ENCODE measurements at places on chromosomes 13 and 19.

- no peak for DNase-seq
Measured at GRCh38 chr13:36029166-36029565, 102.0 kb downstream of the DCLK1 start.

DNA sequence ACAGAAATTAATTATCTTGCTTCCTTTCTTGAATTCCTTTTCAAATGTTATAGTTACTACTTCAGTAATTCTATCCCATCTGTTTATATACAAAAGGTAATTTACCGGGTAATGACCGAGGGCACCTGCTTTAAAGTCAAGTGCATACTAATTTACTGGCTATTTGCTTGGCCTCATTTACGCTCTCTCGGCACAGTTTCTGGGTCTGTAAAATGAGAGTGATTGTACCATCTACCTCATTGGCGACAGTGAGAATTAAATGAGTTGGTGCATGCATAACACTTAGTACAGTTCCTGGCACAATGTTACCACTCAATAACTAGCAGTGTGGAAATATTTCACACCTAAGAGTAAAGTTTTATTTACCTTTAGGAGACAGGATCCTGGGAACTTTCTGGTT is 111.6 kb downstream of the GGACT start:
- DNase-seq = no peak

- no peak for DNase-seq
Measured at GRCh38 chr19:23255700-23256099, 5.5 kb upstream of the ZNF724 start.

GRCh38 chr13:21569686-21570085 is 34.3 kb downstream of the MICU2 start:
- DNase-seq = no peak

DNA sequence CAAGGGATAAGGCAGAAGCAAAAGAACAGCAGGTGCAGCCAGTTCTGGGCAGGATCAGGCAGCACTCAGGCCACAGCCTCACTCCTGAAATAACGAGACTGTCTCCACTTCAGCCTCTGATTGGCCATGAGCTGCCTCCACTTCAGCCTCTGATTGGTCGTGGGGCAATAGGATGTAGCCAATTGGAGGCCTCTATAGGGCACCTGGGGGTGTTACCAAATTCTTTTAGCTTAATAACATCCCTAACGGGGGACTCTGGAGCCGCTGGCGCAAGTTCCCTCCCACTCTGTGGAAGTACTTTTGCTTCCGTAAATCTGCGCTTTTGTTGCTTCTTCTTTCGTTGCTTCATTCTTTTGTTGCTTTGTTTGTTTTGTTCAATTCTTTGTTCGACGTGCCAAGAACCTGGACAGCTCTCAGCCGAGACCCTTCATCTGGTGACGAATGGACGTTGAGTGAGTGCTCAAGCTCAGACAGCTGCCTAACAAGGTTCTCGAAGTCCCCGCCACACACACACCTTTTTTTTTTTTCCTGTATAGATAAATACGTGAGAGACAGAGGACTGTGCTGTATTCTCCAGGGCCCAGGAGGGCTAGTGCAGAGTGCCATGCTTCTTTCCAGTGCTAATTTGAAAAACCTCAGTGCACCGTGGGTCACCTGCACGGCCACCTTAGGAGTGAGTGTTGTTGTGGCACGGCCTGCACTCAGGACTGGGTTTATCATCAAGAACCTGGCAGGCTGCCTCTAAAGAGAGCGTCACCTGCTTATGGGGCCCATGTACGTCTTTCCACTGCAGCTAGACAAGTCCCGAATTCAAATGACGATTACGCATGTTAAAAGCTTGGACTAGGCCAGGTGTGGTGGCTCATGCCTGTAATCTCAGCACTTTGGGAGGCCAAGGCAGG is 32.0 kb upstream of the TUBGCP3 start:
- peak; percentile 92 for DNase-seq

DNA sequence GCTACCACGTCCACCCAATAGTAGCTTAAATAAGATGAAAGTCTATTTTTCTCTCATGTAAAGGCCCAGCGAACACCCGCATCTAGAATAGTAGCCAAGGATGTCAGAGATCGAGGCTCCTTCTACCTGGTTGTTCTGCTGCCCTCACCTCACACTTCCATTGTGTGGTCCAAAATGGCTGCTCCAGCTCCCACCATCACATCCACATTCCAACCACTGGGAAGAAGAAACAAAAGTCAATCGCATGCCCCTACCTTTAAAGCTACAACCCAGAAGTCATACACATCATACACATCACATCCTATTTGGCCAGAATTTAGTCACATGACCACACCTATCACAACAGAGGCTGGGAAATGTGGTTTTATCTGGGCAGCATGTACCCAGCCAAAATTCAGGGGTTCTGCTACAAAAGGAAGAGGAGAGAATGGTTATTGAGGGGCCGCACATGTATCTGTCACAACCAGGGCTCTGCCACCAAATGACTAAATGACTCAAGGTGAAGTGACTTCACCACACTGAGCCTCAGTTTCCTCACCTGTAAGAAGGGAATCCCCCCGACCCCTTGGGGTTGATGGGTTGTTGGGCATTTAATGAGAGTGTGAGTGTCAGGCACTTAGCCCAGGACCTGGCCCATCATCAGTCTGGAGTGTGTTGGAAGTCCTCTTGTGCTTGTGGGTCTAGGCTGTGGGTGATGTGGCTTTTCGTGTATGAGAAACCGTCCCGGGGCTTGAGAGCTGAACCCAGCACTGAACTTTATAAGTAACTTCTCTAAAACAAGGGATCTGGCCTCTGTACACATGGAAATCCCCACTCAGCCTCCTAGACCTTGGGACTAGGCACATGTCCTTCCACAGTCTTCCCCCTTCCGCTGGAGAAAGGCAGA is 10.2 kb upstream of the CBLC start:
- DNase-seq = no peak

DNA sequence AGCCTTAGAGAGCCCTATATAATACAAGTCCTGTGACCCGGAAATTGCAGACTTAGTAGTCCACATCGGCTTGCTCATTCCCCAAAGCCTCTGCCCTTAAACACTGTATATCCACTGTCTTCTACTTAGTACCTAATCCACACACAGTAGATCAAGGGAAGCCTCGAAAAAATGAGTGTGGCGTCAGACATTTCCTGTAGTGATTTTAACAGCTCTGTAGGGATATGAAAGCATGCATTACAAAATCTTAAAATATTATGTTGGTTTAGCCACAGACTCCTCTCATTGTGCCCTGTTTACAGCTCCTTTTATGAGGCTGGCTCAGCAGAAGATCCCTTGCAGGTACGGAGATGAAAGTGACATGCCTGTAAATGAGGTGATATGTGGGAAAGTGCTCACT is 416.3 kb downstream of the LIG4 start:
- DNase-seq = no peak

DNA sequence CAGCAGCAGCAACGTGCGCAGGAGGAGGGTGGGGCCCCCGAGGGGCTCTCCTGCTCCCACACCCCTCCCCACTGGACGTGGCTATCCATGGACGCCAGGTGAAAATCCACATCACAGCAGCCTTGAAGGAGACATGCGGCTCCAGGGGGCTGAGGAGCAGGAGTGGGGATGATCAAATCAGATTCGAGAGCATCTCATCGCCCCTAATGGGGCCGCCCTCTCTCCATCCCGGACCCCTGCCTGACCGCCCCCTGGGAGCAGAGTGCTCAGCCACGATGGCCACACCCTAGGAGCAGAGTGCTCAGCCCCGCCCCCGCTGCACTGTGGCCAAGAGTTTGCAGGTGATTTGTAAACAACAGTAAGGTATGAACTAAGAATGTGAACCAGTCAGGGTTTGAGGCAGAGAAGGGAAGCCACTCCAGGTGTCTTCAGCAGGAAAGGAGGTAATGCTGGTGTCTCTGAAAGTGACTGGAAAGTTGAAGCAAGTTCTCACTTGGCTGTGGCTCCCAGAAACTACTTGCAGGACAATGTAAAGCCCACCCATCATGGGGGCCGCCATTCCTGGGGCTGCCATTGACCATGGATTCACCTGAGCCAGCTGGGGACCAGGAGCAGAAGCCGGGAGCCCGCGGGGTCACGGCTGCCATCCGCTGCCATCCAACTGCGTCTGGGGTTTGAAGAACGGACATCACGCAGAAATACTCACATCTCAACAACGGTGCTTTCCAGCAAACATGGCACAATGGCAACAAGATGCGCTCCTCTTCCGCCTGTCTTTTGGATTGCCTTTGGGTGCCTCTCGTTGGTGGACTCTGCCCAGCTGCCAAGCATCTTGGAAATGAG is 71.8 kb downstream of the SPACA7 start:
- DNase-seq = peak; percentile 35

DNA sequence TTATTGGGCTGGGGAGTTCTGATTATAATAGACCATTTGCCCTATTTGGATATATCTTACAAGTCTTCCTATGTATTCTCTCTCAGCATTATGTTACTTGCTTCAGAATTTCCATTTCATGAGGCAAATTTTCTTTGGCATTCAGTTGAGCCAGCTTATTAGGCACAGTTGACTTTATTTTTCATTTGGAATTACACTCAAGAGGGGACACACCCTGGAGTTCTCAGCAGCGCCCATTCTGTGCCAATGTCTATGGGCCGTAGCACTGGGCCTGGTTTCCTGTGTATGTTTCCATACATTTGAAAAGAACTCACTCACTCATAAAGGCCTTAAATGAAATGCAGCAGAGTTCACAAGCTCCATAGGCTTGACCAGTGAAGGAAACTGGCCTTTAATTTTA is 138.5 kb downstream of the KLF12 start:
- no peak for DNase-seq

DNA sequence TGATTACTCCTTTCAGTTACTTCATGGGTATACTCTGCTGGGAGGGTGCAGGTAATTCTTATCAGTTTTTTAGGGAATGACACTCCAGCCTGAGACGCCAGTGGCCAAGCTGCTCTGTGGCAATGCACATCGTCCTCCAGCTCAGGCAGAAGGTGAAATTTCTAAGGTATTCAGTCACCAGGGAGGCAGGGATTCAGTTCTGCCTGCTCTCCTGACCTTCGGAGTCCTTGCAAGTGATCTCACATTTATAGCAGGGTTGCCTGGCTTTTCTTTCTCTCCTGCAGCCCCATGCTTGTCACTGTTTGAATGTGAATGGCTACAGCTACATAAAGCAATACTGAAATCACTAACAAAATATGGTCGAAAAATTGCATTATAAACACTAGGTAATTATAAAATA is 1447.5 kb downstream of the EFNB2 start:
- peak; percentile 72 for DNase-seq

DNA sequence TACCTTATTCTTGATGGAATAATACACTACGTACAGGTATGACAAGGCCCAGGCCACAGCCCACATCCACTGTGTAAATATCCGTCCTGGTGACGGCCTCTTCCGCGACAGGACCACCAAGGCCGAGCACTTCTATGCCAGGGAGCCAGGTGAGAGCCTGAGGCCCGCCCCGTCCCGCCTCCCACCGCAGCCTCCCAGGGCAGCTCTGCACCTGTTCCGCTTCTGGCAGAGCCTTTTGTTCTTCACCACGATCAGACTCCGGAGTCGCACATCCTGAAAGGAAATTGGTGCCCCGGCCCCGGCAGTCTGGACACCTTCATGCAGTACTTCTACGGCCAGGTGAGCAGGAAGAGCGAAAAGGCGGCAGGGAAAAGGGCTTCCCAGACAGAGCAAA is 10.6 kb upstream of the ZNF358 start:
- DNase-seq = no peak

- no peak for DNase-seq
Measured at GRCh38 chr19:679418-680286, 3.5 kb downstream of the FSTL3 start.

GRCh38 chr13:45412274-45413049 is 5.7 kb downstream of the SLC25A30 start:
- no peak for DNase-seq

DNA sequence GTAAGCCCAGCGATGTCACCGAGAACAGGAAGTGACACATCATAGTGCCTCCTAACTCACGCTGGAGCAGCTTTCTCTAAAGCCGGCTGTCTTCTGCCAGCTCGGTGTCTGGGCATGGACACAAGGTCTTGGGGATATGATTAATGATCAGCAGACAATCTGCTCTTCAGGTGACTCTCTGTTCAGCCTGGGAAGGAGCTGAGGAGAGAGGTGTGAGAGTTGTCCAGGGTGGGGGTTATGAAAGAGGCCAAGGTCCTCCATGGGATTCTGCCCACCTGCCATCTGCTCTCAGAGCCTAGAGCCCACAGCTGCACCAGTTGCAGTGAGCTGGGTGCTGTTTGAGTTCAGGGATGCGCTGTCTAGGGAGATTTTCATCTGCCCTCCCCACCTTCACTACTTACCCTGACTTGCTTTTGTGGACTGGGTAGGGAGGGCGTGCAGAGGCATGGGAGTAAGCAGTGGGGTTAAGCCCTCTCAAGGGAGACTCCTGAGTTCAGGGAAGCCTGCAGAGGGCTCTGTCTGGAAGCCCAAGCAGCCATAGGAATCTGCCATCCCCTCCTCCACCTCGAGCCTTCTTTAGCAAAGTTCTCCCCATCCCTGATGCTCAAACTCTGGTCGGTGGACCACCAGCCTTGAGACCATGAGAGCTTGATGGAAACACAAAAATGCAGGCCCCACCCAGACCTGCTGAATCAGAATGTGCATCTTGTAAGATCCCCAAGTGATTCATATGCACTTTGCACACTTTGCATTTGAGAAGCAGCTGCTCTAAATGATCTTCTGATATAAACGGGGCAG is 539.7 kb downstream of the RFC3 start:
- DNase-seq = peak; percentile 75

DNA sequence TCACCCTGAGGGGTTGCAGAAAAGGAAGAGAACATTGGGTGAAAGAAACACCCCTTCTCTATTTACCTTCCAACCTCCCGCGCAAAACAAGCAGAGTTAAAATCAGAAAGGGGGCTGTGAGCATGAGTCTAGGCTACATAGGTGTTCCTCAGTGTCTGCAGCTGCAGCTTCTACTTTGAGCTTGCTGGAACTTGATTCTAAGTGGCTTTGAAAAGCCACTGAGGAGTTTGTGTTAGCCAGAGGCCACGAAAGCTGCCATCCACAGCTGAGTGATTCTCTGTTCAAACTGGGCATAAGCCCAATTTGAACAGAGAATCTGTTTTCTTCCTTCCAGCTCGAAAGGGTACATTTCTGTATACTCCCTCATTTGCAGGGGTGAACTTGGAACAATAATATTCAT is 343.9 kb downstream of the PCDH9 start:
- DNase-seq = no peak

DNA sequence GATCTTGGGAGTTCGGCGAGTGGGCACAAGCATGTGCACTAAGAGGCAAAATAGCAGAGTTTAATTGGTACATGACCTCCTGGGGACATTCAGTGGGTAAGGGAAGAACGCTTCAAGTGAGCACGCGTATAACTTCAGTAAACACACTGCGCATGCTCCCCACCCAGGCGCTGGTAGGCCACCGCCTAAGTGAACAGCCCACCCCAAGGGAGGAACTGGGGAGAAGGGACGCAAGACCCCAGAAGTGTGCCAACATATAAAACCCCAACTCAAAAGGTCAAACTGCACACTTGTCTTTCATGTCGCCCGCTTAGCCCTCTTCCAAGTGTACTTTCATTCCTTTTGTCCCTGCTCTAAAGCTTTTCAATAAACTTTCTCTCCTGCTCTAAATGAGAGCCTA is 10.5 kb upstream of the NTN5 start:
- DNase-seq = no peak

GRCh38 chr13:47027780-47028437 is 131.1 kb upstream of the HTR2A start:
- peak; percentile 57 for DNase-seq

GRCh38 chr13:113668491-113668971 is 1.5 kb downstream of the GRK1 start:
- DNase-seq = peak; percentile 48

- no peak for DNase-seq
Measured at GRCh38 chr13:78105656-78106055, 187.0 kb upstream of the EDNRB start.

GRCh38 chr13:74136084-74136658 is 2.0 kb upstream of the KLF12 start:
- DNase-seq = peak; percentile 65

All from islet precursor cell (in vitro differentiated cells).